ENCODE measurements at places on chromosomes 6 and 20.
A peak's percentile ranks its signal among the peaks of the same experiment; 100 is the strongest.

GRCh38 chr6:36314221-36315014 lies 22.3 kb downstream of the BNIP5 start:
- DNase-seq = no peak

- no peak for DNase-seq
Measured at GRCh38 chr6:126614642-126615504, 275.0 kb downstream of the CENPW start.

DNA sequence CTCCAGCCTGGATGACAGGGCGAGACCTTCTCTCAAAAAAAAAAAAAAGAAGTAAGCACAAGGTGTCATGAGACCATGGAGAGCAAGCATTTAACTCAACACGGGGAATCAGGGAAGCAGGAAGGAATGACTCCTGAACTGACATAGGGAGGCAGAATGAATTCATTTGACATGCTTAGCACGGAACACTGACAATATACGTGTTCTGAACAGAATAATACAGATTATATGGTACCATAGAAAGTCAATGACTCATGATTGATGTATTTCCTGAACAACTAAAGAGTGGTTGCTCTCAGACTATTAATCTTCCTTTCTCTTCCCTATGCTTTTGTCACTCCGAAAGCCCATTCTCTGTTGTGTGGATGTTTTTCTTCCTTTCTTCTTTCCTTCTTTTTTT lies 20.7 kb upstream of the ASIP start:
- no peak for DNase-seq

DNA sequence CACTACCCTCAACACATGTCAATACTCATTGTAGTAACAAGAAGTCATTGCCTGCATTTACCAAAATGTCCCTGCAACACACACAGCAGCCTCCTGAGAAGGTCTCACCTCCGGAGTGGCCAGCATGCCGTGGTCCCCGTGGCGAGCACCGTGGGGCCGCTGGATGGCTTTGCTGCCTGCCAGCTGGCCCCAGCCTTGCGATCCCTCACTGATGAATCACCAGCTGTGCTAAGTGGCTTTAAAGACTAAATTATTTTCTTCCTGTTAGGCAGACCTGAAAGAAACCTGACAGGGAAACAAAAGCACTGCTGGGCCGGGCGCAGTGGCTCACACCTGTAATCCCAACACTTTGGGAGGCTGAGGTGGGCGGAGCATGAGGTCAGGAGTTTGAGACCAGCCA lies 306.7 kb downstream of the CDH4 start:
- no peak for DNase-seq

- peak; percentile 55 for DNase-seq
Measured at GRCh38 chr6:22146931-22147701, 149.7 kb downstream of the PRL start.

- DNase-seq = no peak
Measured at GRCh38 chr20:19935842-19936241, 81.3 kb upstream of the NAA20 start.

DNA sequence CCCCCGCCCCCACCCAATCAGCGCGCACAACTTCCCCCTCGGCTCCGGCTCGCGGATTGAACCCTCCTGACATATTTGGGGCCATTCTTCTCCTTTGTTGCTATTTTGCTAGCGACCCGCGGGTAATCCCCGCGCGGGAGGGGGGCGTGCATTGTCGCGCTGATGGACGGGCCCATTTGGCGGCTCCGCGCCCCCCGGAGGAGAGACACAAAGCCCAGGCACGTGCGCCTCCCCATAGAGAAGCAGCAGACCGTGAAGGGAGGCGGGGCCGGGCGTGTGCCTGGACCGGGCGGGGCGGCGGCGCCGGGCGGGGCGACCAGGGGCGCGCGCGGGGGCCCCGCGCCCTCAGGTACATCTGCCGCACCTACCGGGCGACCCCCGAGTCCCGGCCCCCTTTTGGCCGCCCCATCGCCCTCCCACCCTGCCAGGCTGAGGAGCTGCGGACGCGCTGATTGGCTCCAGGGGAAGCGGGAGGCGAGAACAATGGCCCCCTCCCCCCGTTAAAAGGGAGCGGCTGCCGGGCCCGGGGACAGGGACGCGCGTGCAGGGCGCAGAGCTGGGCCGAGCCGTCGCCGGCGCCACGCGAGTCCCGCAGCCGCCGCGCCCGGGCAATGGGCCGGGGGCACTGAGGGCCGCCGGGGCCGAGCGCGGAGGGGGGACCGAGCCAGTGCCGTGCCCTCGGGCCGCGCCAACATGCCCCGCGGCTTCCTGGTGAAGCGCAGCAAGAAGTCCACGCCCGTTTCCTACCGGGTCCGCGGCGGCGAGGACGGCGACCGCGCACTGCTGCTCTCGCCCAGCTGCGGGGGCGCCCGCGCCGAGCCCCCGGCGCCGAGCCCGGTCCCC lies at the start of gene INSM1:
Gene INSM1, plus strand, starts transcription at position 530 of the 843 bp plus-strand sequence. Its CDS starts 164 bp downstream, at position 694.
- DNase-seq = no peak

GRCh38 chr6:108175176-108175591 lies 9.4 kb downstream of the NR2E1 start:
- DNase-seq = no peak

- no peak for DNase-seq
Measured at GRCh38 chr6:133198725-133199124, 42.4 kb upstream of the EYA4 start.

GRCh38 chr6:1068068-1068467 lies 243.8 kb upstream of the FOXQ1 start:
- no peak for DNase-seq

DNA sequence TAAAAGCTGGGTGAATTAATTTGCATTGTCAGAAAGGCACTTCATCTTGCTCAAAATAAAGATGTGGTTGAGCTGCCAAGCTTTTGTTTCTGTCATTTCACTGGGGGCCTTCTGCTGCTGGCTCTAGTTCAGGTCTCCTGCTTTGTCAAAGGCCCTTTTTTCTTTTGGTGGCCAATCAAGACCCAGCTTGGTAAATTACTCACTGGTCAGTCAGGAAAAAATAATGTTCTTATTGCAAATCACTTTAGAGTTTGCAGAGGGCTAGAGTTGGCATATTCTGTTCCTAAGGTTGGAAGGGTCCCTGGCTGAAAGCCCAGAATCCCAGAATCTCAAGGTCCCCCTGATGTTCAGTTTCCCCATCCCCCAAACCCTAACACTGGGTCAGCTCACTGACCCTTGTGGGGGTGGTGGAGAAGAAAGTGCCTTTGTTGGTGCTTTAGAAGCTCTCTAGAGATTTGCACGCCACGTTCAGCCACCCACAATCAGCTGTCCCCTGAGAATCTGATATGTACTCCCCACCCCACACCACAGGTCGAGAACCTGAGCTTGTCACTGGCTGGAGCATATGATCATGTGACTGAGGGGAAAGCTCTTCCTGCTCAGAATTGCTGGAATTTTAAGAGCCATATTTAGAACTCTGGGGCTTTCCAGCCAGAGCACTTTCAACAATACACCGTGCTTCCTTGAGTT lies 21.7 kb upstream of the BNIP5 start:
- no peak for DNase-seq

GRCh38 chr20:46708172-46708860 lies 1.1 kb upstream of the SLC2A10 start:
- DNase-seq = no peak

DNA sequence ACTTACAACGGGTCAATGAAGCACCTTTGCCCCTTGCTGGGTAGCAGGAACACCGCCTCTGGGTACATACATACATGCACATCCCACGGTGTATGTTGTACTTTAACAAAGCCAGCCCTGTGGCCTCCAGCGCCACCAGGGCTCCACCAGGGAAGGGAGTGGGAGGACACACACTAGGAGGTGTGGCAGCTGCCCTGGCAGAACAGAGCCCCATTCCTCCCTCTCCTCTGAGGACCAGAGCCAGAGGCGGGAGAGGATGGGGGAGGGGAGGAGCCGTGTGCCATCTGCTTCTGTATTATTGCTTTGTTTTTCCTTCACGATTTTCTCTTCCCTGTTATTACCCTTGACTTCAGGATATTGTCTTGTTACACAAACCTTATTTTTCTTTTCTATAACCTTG lies 105.8 kb upstream of the TRAF3IP2 start:
- DNase-seq = no peak

DNA sequence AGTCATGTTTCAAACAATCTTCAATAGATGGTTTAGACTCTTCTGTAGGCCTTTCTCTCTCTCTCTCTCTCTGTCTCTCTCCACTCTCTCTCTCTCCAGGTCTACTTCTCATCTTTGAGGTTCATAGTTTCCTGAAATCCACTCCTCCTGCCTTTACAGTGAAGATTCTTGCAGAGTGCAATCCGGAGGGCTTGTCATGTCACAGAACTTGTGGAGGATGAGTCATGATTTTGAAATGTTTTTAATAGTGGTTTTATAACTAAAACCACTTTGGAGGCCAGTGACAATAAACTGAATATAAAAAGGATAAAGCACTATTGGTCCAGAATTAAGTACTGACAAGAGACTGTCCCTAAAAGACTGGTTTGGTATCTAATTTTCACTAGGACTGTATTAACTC lies 156.3 kb downstream of the KIF6 start:
- no peak for DNase-seq

GRCh38 chr6:130771741-130772140 lies 55.5 kb upstream of the SMLR1 start:
- DNase-seq = peak; percentile 57

DNA sequence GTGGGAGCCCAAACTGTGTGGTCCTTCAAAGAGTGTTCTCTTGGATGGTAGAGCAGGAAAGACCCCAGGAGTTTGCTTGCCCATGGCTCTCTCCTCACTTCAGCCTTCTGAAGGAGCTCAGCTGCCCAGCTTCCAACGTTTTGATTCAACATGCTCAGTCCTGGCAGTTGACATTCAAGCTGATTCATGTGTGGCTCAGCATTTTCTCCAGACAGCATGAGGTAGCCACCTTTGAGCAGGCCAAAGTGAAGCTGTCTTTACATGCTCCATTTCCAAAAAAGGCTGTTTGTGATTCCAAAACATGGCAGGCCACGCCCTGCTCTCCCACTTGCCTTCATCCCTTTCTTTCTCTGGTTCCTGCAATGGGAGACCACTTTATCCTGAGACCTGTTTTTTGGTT lies 280.2 kb downstream of the TBC1D7 start:
- no peak for DNase-seq

DNA sequence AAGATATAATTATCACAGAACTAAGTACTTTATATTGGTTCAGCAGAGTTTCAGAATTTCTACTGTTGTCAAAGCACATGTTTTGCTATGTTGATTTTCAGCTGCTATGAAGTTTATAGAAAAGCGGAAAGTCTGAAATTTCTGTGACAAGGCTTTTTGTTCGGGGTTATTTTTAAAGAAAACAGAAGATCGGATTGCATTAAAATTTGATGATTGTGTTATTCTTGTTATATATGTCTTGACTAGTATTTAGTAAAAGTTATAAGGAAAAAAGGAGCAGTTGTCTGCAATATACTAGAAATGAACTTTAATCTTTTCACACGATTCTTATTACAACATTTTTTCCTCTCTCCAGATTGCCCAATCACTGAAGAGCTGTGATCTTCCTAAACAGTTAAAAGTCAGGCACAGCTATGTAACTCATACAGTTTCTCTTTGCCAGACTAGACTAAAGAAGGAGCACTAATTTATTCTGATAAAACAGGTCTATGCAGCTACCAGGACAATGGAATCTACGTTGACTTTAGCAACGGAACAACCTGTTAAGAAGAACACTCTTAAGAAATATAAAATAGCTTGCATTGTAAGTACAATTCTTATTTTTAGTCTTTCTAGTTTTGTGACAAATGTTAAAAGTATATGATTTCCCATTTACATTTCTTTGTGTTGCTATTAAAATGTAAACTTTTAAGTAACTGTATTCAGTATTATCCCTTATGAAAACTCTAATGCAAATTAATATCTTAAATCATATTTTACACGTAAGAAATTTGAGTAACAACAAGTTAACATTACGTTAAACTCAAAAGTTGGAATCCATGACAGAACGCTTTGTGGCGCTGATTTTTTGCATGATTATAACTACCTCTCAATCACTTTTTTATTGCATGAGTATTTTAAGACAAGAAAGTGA lies at the start of gene ENPP3:
Gene ENPP3, plus strand, starts transcription at position 423 of the 913 bp plus-strand sequence. Its CDS starts 83 bp downstream, at position 506.
- no peak for DNase-seq

DNA sequence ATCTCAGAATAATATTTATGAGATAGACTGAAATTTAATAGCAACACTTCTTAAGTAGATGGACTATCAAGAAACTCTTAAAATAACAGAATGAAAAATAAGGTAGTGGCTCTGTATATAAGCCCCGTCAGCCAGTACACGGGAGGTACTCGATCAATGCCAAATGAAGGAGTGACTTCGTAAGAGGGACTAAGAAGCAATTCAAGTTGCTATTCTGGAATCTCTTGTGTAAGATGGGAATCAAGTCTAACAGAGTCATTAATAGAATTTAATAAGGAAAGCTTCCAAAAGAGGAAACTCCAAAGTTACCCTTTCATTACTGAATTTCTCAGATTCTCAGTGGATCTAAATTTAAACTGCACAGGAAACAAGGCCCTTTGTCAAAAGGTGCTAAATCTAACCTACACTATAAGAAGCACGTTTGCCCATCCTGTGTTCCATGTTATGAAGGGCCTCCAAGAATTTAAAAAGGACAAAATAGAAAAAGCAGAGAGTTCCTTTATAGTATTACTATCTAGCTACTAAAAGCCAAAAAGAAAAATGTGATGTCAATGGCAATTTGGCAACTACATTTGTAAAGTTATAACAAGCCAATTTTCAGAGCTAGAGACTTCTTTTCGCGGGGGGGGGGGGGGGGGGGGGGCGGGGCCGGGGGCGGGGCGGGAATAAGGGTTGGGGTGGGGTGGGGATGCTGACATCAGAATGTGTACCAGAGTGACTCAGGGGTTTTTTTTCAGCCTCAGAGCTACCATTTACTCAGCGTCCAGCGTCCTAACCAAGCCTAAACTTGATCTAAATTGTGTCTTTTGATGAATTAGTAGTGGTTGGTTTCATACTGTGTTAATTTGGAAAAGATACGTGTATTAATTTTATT lies 200.6 kb downstream of the GMPR start:
- DNase-seq = peak; percentile 27

GRCh38 chr20:38573413-38573812 lies 7.6 kb upstream of the ADIG start:
- no peak for DNase-seq

DNA sequence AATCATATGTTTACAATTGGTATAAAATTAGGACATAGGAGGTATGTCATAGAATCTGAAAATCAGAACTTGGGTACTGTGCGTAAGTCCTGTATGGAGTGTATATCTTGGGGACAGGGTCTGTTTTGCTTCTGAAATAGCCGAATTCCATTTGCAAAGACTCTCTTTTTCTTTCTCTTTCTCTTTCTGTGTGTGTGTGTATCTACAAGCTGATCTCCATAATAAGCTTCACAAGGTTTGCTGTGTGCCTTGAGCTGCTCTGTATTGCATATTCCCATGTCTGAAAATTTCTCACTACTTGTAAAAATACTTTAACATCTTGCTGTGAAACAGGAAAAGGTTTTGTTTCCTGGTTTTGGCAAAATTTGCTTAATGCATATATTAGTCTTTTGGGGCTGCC lies 29.5 kb downstream of the STX11 start:
- DNase-seq = no peak

Measured in AG09319 (cell line).